Left renal pelvis (tissue), 4 donors: ENCODE measurements at places on chromosomes 6 and 20. TPM values are rescaled to one million over a fixed set of nuclear protein-coding genes. Genes with fewer than 3 reads are reported as not detected.

DNA sequence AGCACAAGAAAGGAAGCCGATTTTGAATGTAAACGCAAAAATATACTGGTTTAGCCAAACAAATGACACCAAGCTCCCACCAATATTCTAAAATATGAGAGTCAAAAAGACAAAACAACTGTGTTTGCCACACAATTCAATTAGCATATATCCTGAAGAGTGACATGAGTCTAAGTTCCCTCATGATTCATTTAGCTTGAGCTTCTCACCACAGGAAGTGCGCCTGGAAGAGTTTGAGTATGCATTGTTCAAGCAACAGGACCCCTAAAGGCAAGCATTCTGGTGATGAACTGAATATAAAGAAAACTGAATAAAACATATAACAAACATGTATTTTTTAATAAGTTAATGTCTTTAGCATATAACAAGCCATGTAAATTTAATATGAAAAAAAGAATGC lies 115.2 kb upstream of the RUNX2 start:
- DNase-seq: no peak

RSPO3 gene
- polyA plus RNA-seq: 31.1 TPM

DNA sequence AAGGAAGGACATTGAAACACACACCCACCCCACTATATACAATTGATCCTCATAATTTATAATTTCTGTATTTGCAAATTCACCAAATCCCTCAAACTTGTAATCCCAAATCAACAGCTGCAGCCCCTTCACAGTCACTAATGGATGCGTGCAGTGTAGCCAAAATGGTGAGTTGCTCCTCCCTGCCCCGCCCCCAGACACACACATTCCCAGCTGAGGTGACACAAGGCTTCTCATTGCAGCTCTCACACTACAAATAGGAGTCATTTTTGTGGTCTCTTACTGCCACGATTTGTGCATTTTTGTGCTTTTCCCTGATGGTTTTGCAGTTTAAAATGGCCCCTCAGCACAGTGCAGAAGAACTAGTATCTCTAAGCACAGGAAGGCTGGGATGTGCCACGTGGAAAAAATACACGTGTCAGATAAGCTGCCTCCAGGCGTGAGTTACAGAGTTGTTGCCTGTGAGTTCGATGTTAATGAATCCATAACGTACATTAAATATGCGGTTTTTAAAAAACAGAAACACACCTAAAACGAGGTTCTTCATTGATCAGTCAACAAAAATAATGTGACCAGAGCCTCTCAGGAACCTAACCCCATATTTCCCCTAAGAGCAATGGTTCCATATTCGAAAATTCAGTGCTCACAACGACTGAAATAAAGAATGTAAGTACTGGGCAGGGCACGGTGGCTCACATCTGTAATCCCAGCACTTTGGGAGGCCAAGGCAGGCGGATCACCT lies 8.2 kb downstream of the ATP9A start:
- DNase-seq: no peak

FAM209B gene
- 0.27 TPM for polyA plus RNA-seq
